ENCODE measurements at places on chromosomes 11 and 22.

DNA sequence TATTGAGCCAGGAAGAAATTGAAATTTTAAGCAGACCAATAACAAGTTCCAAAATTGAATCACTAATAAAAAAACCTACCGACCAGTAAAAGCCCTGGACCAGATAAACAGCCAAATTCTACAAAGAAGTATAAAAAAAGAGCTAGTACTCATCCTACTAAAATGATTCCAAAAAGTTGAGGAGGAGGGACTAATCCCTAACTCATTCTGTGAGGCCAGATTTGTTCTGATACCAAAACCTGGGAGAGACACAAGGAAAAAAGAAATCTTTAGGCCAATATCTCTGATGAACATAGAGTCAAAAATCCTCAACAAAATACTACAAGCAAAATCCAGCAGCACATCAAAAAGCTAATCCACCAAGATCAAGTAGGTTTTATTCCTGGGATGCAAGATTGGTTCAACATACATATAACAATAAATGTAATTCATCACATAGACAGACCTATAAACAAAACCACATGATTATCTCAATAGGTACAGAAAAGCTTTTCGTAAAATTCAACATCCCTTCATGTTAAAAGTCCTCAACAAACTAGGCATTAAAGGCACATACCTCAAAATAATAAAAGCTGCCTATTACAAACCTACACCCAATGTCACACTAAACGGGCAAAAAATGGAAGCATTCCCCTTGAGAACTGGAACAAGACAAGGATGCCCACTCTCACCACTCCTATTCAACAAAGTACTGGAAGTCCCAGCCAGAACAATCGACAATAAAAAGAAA is 13.1 kb downstream of the OR52A5 start:
- H3K27me3 ChIP-seq = peaks cover 3% of the 10 kb centered on the region
- H3K4me3 ChIP-seq = no peak overlapping the region
- H3K27ac ChIP-seq = no peak overlapping the region
- DNase-seq = no peak
- H3K36me3 ChIP-seq = no peaks in the 10 kb centered on the region

DNA sequence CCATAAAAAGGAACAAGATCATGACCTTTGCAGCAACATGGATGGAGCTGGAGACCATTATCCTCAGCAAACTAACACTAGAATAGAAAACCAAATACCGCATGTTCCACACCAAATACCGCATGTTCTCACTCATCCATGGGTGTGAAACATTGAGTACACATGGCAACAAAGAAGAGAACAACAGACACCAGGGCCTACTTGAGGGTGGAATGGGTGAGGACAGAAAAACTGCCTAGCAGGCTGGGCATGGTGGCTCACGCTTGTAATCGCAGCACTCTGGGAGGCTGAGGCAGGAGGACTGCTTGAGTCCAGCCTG is 12.3 kb downstream of the EHD1 start:
- DNase-seq = no peak
- H3K27me3 ChIP-seq = no peaks in the 10 kb centered on the region
- peaks cover 37% of the 10 kb centered on the region for H3K36me3 ChIP-seq
- peaks cover 69% of the 10 kb centered on the region for H3K4me1 ChIP-seq

GRCh38 chr11:110862407-110862806 is 150.2 kb upstream of the ARHGAP20 start:
- H3K27ac ChIP-seq = no peak overlapping the region
- H3K36me3 ChIP-seq = no peaks in the 10 kb centered on the region
- DNase-seq = no peak
- no peak overlapping the region for H3K4me3 ChIP-seq
- H3K27me3 ChIP-seq = peaks cover under 1% of the 10 kb centered on the region

GRCh38 chr11:111748035-111748804 is 18.0 kb downstream of the PPP2R1B start:
- H3K27me3 ChIP-seq = no peaks in the 10 kb centered on the region
- H3K4me3 ChIP-seq = no peak overlapping the region
- peaks cover 90% of the 10 kb centered on the region for H3K36me3 ChIP-seq
- peaks cover 12% of the 10 kb centered on the region for H3K4me1 ChIP-seq
- H3K27ac ChIP-seq = no peak overlapping the region
- no peak for DNase-seq

GRCh38 chr11:104694259-104695064 is 203.8 kb downstream of the CASP12 start:
- DNase-seq = no peak
- H3K4me3 ChIP-seq = no peak overlapping the region
- no peak overlapping the region for H3K27ac ChIP-seq

DNA sequence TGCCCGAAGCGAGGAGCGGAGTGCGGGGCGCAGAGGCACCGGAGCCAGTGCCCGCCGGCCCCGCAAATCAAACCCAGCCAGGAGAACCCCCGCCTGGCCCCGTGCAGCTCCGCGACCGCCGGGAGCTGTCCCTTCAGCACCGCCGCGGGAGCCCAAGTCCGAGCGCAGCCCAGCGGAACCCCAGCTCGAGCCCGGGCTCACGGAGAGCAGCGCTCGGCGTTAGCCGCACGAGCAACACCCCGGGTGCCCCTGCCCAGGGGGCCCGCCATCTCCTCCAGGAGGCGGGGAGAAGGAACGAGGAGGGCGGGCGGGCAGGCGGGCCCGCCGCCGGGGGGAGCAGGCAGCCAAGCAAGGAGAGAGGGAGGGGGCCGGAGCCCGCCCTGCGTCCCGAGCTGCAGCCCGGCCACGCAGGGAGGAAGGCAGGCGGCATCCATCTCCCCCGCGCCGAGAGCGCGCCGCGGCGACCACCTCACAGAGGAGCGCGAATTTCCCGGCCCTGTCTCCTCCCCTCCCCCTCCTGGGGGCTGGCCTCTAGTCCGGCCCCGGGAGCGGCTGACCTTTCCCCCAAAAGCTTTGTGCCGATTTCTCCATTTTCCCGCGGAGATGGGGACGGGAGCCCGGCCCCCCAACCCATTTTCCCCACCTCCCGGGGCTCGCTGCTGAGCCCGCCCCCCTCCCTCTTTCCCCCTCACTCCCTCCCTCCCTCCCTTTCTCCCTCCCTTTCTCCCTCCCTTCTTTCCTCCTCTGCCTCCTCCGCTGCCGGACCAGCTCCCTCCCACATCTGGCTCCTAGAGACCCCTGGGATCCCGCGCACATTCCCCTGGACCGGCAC is 621 bp downstream of the KCNC1 start:
- no peak overlapping the region for H3K4me3 ChIP-seq
- peaks cover 51% of the 10 kb centered on the region for H3K27me3 ChIP-seq
- no peaks in the 10 kb centered on the region for H3K36me3 ChIP-seq
- no peaks in the 10 kb centered on the region for H3K4me1 ChIP-seq
- DNase-seq = no peak

DNA sequence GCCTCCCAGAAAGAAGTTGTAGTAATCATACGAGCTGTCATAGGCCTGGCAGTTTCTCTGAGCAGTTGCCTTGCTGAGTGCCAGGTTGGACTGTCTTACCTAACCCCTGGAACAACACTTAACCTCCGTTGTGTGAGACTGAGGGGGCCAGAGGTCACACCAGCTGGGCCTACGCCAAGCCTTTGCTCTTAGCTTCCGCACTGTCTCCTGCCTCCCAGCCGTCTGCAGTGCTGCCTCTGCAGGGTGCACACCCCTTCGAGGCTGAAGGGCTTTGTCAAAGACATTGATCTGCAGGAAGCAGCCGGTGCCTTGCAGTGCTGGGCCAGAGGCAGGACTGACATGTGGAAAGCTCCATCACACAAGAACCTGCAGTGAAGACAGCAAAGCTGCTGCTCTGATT is 16.7 kb downstream of the TAB1 start:
- H3K27ac ChIP-seq = no peak overlapping the region
- H3K4me1 ChIP-seq = no peaks in the 10 kb centered on the region
- peaks cover 48% of the 10 kb centered on the region for H3K36me3 ChIP-seq

DNA sequence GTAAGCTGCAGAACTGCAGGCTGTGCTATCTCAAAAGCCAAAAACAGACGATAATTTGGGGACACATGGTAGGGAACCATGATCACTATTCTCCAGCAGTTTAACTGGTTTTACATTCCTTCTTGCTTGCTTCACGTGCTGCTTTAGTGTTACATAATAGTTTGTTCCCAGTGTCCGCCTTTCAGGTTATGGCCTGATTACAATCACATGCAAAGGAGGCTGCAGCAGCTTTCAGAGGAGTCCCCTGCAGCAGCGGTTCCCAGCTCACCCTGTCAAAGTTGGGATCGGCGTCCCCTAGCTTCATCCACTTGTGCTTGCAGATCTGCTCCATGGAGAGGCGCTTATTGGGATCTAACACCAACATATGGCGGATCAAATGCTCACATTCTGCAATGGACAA is 39.2 kb upstream of the APOA1 start:
- H3K4me3 ChIP-seq = no peak overlapping the region
- H3K4me1 ChIP-seq = peaks cover 3% of the 10 kb centered on the region
- no peak overlapping the region for H3K27ac ChIP-seq
- H3K36me3 ChIP-seq = peaks cover 7% of the 10 kb centered on the region
- H3K27me3 ChIP-seq = no peaks in the 10 kb centered on the region
- DNase-seq = no peak

GRCh38 chr22:38927033-38927781 is 30.2 kb upstream of the APOBEC3A start:
- H3K4me3 ChIP-seq = no peak overlapping the region
- no peak overlapping the region for H3K27ac ChIP-seq
- no peaks in the 10 kb centered on the region for H3K27me3 ChIP-seq
- H3K36me3 ChIP-seq = no peaks in the 10 kb centered on the region
- no peak for DNase-seq

DNA sequence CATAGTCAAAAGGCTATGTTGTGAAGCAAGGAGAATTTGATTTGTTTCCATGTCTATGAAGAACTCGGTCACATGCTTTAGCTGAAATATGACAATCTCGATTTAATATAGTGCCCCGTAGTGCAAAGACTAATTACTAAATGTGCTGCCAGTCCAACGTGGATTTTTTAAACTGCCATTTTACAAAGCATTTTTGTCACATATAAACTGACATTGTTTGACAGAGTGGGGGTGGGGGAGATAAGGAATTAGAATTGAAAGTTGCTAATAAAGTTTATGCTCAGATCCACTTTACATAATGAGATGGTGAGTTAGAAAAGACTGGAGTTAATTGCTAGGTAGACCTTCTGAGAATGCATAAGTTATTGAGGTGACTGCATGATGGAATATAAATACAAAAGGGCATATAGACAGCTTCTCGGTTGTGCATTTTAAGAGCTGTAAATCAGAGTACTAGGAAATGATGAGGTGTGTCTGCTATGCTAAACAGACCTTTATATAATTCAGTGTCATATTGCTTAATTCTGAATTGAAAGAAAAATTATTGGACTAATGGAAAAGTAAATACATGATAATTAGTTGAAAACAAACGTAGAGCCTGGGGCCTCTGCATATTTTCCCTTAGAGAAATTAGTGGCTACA is 158.9 kb upstream of the MTNR1B start:
- H3K27ac ChIP-seq = no peak overlapping the region
- H3K36me3 ChIP-seq = no peaks in the 10 kb centered on the region
- no peak overlapping the region for H3K4me3 ChIP-seq
- no peak for DNase-seq
- H3K27me3 ChIP-seq = no peaks in the 10 kb centered on the region

- no peaks in the 10 kb centered on the region for H3K27me3 ChIP-seq
- H3K4me3 ChIP-seq = no peak overlapping the region
- no peaks in the 10 kb centered on the region for H3K36me3 ChIP-seq
- no peak overlapping the region for H3K27ac ChIP-seq
Observed at GRCh38 chr22:39150848-39151215, 1.6 kb downstream of the CBX7 start.

- H3K4me3 ChIP-seq = no peak overlapping the region
- no peaks in the 10 kb centered on the region for H3K27me3 ChIP-seq
- DNase-seq = no peak
- H3K27ac ChIP-seq = no peak overlapping the region
Observed at GRCh38 chr11:10320736-10321465, 16.0 kb downstream of the ADM start.

DNA sequence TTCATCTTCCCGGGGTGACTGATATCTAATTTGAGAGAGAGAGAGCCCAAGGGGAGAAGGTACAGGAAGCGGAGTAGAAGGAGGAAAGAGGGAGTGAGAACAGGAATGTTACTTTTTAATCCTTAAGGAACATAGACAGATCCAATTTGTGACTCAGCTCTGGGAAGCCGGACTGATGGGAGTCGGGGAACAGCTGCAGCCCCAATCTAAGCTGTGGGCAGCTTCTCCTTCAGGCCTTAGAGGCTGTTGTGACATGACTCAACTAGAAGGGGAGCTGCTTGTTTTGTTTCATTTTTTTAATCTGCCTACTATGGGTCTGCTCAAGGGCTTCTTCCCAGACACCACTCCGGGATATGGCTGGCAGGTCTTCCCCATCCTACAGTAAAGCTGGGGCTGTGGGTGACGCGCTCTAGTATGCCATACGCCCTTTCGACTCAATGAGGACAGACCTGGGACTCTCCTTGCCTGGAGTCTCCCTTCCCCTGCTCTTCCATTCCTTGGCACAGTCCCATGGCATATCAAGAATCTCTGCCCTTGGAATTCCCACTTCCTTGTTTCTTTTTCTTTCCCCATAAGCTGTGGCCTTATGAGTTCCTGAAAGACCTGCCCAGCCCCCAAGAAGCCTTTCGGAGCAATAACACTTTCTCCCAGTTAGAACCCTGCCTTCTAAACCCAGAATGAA is 103.3 kb upstream of the AKIP1 start:
- peak overlapping the region; percentile 57 for H3K4me3 ChIP-seq
- DNase-seq = no peak
- peak overlapping the region; percentile 99 for H3K27ac ChIP-seq
- H3K36me3 ChIP-seq = peaks cover 5% of the 10 kb centered on the region
- no peaks in the 10 kb centered on the region for H3K27me3 ChIP-seq

GRCh38 chr11:19808076-19808911 is 95.7 kb downstream of the NAV2 start:
- no peaks in the 10 kb centered on the region for H3K27me3 ChIP-seq
- no peaks in the 10 kb centered on the region for H3K4me1 ChIP-seq
- no peaks in the 10 kb centered on the region for H3K36me3 ChIP-seq
- DNase-seq = no peak
- no peak overlapping the region for H3K27ac ChIP-seq

- no peak overlapping the region for H3K4me3 ChIP-seq
- H3K4me1 ChIP-seq = no peaks in the 10 kb centered on the region
- no peak overlapping the region for H3K27ac ChIP-seq
- H3K27me3 ChIP-seq = no peaks in the 10 kb centered on the region
- H3K36me3 ChIP-seq = no peaks in the 10 kb centered on the region
Observed at GRCh38 chr11:47905358-47906059, 57.4 kb upstream of the NUP160 start.

- H3K36me3 ChIP-seq = no peaks in the 10 kb centered on the region
- H3K4me1 ChIP-seq = no peaks in the 10 kb centered on the region
- no peak overlapping the region for H3K27ac ChIP-seq
- no peaks in the 10 kb centered on the region for H3K27me3 ChIP-seq
- no peak overlapping the region for H3K4me3 ChIP-seq
- no peak for DNase-seq
Observed at GRCh38 chr22:49418943-49419342, 408.7 kb downstream of the BRD1 start.

Data from RWPE2 (cell line).